ELR (cell line): ENCODE measurements at places on chromosomes 1 and 21.

GRCh38 chr1:12132078-12132477, 34.7 kb upstream of the TNFRSF1B start:
- DNase-seq: peak; percentile 95

DNA sequence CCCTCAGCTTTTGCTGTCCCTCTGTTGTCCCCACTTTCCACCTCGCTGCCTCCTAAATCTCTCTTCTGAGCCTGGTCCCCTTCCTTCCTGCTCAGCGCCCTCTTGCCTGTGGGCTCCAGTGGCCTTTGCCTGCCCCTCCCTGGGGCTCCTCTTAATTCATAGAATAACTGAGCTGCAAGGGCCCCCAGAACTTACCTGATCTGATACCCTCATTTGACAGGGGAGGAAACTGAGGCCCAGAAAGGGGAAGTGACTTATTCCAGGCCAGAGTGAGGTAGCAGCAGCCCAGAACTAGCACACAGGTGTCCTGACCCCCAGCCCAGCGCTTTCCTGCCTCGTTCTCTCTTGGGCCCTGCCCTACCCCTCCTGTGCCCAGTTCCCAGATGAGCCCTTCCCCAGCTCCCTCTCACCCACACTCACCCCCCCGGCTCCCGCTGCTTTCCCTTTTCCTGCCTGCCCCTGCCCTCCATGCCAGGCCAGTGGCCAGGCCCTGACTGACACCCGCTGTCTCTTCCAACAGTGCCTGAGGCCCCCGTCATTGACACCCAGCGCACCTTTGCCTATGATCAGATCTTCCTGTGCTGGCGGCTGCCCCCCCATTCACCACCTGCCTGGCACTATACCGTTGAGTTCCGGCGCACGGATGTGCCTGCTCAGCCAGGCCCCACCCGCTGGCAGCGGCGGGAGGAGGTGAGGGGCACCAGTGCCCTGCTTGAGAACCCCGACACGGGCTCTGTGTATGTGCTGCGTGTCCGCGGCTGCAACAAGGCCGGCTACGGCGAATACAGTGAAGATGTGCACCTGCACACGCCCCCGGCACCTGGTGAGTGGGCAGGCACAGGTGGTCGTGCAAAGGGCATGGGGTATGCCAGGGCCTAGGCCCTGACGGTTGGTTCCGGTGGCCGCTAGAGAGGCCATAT, 5.7 kb downstream of the TRIM46 start:
- no peak for DNase-seq

GRCh38 chr1:3319874-3320245, 134.6 kb upstream of the ARHGEF16 start:
- peak; percentile 34 for DNase-seq

- peak; percentile 96 for DNase-seq
Observed at GRCh38 chr1:159780583-159781582, at the start of gene DUSP23. Gene DUSP23, plus strand, starts transcription at chr1:159780962. Its CDS starts 139 bp downstream, at chr1:159781101.

- DNase-seq: peak; percentile 34
Observed at GRCh38 chr1:56617141-56617540, 28.0 kb upstream of the PRKAA2 start.

DNA sequence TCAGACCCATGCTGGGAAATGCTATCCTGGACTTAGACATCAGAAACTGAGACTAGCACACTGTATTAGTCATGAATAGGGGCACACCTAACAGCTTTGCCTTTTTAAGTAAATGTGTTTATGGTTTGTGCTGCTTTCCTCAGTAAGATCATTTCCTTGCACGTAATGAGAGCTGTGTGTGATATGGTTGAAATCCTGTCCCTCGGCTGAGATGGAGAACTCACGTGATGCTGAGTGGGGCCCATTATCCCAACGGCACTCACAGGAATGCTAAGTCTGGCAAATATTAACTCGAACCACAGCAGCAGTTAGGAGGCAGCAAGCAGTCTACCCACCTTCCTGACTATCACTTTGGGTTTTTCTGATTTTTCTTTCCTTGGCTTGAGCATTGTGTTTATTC, 38.2 kb downstream of the BCL9 start:
- DNase-seq: peak; percentile 34

GRCh38 chr1:216306830-216307229, 116.4 kb downstream of the USH2A start:
- DNase-seq: no peak

DNA sequence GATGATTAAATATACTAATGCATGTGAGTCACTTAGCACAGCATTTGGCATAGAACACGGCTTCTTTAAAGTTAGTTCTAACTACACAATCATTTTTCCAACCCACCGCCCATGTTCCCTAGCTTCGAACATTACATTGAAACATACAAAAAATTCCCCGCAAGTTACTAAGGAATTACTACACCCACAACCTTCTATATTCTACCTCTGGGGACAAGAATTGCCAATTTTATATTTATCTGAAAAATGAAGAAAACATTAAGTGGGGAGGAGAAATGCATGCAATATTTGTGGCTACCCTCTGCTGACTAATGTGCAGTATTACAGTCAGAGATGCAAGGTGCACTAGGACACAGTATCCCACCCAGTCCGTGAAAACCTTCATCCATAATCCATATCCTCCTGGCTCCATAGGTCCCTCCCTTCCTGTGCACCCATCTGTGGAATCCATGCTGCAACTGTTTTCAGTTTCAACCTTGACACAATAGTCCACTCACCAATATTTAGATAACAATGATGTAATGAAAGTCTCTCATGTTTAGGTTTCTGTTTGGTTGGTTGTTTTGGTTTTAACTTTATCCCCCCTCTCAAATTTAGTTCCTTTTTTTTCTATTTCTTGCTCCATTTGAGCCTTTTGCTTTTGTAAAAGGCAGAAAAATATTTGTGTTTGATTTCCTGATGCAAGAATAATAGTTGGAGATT, 31.6 kb downstream of the RGS5 start:
- DNase-seq: peak; percentile 79

- no peak for DNase-seq
Observed at GRCh38 chr21:28953247-28953646, 39.4 kb downstream of the LTN1 start.

DNA sequence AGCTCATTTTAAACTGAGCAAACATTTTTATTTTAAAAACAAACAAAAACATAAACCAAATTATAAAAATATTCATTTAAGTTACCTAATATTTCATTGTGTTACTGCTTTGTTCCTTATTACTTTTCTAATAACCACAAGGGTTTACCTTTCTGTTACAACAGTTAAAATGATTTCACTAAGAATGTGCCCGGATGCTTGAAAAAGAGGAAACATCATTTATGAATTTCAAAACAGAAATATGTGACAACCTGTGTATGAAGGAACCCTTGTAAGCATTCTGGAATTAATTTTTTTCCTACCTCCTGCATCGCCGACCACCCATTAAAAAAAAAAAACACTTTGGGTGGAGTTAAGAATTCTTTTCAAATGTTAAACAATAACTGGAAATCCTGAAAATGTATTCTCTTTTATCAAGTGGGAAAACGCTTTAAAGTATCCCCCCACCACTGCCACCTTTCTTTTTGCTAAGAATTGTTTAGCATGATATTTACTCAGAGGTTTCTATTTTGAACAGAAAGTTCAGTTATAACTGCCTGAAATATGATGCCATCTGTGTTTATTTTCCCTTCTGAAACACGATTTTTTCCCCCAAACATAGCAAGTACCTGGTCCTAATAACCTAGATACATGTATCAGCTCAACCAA, 9.1 kb downstream of the CYYR1 start:
- no peak for DNase-seq

- DNase-seq: peak; percentile 68
Observed at GRCh38 chr1:220786337-220787068, at the start of gene MTARC1. Gene MTARC1, plus strand, starts transcription at chr1:220786913. Its CDS starts 32 bp downstream, at chr1:220786945.
